ENCODE measurements at places on chromosomes 3 and 15.

- DNase-seq, result no peak
Observed at GRCh38 chr3:98209244-98209643, 42.7 kb downstream of the OR5H15 start.

GRCh38 chr3:179876440-179876839, 160.3 kb downstream of the PEX5L start:
- no peak for DNase-seq

DNA sequence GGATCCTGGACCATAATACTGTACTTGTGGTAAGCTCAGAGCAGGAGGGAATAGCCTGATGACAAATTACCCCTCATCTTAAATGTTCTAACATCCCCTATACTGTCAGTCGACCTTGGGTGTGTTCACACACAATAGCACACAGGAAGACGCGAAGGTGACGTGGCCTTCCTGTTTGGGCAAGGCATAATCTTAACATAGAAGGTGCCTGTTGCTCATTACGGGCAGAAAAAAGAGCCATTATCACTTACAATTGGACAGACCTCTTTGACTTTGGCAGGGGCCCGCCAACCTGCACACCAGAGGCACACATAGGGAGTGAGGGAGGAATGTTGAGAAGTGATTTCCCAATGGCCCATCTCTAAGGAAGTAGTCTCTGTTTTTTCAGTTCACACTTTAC, 144.2 kb downstream of the ANO10 start:
- no peak for DNase-seq

DNA sequence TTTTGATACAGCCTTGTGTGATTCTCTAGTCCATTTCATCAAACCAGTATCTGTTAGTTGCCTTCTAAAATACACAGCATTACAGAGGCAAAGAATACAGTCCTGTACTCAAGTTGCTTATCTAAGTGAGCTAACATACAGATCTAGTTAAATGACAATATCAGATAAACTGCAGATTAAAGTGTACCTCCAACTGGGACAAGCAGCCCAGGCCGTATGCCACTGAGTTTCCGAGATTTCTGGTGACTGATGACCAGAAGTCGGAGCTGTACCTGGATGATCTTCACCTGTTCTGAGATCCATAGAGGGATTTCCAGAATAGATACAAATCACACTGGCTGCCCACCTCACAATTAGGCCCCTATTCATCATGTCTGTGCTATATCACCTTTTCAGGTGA, 6.3 kb upstream of the TRIM59 start:
- DNase-seq, result no peak

DNA sequence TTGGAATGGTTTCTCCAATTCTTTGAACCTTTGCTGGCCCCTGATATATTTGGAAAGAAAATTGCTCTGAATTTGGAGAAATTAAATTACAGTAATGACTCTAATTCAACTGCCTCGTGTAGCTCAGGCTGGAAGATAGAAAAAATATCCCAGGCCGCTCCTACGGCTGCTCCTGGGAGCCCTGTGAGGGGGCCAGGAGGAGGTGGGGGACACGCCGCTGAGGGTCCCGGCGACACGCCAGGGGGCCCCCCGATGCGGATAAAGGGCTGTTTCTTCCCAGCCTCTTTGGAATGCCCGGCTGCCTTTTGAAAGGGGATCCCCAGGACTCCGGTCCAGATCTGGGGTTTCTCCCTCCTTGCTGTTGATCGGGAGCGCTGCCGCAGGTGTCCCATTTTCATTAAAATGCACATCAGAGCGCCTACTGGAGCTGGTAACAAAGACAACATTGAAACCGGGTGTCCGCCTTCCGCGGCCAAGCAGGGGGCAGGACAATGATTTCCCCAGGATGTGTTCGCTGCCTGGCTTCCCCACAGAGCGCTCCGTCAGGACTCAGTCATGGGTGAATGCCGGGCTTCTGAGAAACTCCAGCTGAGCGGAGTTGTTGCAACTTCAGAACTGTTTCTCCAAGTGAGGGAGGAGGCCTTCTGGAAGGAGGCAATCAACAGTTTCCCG, 200.1 kb upstream of the KBTBD8 start:
- DNase-seq, result peak; percentile 66

GRCh38 chr3:52277071-52277964, 1.1 kb downstream of the WDR82 start:
- DNase-seq, result peak; percentile 92

- DNase-seq, result no peak
Observed at GRCh38 chr3:190568036-190568435, 54.2 kb downstream of the IL1RAP start.

DNA sequence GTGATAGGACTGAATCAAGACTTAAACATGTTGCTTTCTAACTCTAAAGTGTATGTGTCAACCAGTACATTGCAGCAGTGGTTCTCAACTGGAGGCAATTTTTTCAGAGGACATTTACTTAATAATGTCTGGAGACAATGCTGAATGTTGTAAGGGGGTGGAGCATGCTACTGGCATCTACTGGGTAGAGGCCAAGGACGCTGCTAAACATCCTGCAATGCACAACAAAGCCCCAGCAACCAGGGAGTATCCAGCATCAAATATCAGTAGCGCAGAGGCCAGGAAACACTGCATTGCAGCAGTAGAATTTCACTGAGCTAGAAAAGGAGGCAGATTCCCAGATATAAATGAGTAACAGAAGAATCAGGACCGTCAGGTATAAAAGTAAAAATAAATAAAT, 79.8 kb upstream of the GRM7 start:
- DNase-seq, result no peak

- DNase-seq, result no peak
Observed at GRCh38 chr15:71424765-71425164, 309.5 kb downstream of the THSD4 start.

DNA sequence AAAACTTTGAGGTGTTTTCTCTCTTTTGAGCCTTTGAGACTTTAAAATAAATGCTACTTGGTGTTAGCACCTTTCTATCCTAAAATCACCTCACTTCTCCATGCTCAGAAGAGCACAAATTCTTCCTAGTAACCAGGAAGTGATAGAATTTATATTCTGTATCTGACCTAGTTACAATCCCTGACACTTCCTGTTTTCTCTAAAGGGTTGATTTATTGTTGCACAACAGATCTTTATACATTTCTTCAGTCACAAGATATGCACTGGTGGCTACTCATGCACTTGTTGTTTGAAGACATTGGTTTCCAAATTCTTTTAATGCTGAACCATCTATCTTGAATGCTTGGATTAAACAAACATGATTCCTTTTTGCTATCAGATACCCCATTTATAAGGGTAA, 47.2 kb upstream of the CNTN3 start:
- DNase-seq, result no peak

DNA sequence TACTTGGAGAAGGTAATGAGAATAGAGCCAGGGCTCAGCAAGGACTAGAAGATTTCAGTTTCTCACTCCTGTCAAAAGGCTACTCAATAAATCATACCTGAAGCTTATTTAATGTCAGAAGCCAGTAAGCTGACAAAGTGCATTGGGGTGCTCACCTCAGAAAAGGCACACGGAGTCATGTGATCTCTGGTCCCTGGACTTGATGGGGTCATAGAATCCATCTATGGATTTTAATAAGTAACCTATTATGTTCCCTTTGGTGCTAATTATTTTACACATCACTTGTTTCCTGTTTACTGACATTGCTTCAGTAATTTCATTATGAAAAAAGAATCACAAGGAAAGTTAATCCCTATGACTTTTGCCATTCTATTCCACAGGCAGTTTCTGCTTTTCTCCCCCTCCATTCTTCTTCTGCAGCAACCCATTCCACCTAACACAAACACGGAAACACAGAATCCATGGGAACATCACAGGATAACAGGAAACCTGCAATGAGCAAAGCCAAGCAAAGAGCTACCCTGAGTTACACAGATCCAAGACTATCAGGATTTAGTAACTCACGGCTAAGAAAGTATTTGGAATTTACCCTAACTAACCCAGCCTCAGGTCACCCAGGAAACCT, 159.6 kb downstream of the MEIS2 start:
- DNase-seq, result no peak

GRCh38 chr3:155149494-155149893, 69.4 kb downstream of the MME start:
- DNase-seq, result no peak

- no peak for DNase-seq
Observed at GRCh38 chr3:87413814-87414213, 137.4 kb upstream of the POU1F1 start.

GRCh38 chr3:148077318-148077923, 620.3 kb upstream of the AGTR1 start:
- no peak for DNase-seq

GRCh38 chr3:149934524-149934923, 36.2 kb downstream of the PFN2 start:
- DNase-seq, result no peak
